ENCODE measurements at places on chromosomes 6 and 20. TPM values are rescaled to one million over a fixed set of nuclear protein-coding genes. Genes with fewer than 3 reads are reported as not detected.

GRCh38 chr6:130557481-130558112 is 191.8 kb downstream of the TMEM200A start:
- no peak for DNase-seq
- H3K4me1 ChIP-seq, result no peaks in the 10 kb centered on the region
- H3K4me3 ChIP-seq, result no peak overlapping the region
- H3K36me3 ChIP-seq, result no peaks in the 10 kb centered on the region
- H3K27me3 ChIP-seq, result no peaks in the 10 kb centered on the region
- H3K27ac ChIP-seq, result no peak overlapping the region

DNA sequence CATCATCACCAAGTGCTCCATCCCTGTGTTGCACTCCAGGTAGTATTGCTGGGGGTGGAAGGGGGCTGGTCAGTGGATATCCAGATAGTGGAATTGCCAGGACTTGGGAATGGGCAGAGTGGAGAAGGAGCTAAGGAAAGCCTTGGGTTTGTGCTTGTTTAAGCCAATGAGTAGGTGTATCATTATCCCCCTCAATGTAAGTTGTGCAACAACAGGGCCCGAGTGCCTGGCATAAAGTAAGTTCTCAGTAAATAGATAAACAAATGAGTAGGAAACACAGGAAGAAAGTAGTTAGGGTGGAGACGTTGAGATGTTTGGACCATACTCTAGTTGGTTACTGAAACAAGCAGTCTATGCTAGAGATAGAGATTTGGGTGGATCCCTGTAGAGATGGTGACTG is 9.8 kb downstream of the CCND3 start:
- DNase-seq, result no peak
- H3K36me3 ChIP-seq, result peaks cover 81% of the 10 kb centered on the region
- H3K4me1 ChIP-seq, result no peaks in the 10 kb centered on the region
- H3K27ac ChIP-seq, result no peak overlapping the region

DNA sequence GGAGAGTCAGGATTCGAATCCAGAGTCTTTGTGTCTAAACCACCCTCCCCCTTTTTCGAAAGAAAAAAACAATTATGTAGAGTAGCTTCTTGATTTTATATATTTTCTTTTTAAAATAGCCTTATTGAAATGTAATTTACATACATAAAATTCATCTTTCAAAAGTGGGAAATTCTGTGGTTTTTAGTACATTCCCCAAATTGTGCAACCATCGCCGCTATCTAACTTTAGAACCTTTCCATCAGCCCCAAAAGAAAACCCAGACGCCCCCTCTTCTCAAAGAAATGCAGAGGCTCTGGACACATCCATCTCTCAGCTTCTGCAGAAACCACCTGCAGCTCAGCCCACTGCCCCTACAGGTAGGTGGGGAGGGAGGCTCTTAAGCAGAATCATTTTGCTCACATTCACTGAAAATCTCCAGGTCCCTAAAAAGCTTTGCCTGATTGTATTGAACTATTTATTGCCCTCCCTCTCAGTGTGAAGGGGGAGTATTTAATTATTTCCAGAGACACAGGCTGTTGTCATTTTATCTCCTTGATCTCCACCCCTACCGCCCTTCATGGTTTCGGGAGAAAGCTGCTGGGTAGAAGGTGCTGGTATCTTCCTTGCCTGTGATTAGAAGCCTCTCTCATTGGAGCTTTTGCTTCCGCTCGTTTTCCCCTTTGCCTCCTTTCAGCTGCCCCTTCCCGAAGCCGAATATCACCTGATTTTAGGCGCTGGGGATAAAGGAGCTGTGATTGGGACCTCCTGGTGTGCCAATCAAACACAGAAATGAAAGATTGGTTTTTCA is 68.7 kb upstream of the KCNG1 start:
- H3K36me3 ChIP-seq, result no peaks in the 10 kb centered on the region
- no peak for DNase-seq
- H3K27ac ChIP-seq, result no peak overlapping the region
- no peaks in the 10 kb centered on the region for H3K27me3 ChIP-seq

DNA sequence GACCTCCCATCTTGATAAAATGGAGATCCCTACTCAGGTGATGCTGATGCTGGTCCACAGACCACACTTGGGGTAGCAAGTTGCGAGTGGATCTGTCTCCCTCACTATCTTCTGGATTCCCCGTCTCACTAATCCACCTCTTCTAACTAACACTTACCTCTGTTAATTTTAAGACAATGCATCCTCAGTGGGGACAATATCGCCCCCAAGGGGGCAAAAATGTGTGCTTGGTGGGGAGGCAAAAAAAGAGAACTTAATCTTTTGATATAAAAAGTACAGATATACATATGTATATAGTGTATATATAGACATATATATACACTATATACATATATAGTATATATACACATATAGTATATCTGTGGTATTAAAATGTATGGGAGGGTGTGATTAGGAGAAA is 4.3 kb downstream of the LRFN2 start:
- H3K27me3 ChIP-seq, result peaks cover 5% of the 10 kb centered on the region
- no peaks in the 10 kb centered on the region for H3K4me1 ChIP-seq
- no peak overlapping the region for H3K27ac ChIP-seq
- no peak overlapping the region for H3K4me3 ChIP-seq
- no peaks in the 10 kb centered on the region for H3K36me3 ChIP-seq

DNA sequence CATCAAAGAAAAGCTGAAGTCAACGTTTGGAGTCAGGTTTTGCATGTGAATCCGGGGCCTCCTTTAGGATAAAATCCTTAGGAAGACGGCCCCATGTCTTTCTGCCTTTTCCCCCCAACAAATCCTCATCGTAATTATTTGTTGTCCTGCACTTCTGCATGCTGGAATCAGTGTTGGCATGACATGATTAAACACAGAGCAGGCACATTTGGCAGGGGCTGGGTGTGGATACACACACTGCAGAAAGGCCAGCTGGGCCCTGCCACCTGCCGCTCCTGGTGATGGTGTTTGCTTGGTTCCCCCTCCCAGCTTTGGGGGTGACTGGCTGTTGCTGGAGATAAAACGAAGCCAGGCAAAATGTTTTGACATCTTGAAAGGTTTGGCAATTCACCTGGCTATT is 46.3 kb upstream of the FOXA2 start:
- H3K36me3 ChIP-seq, result no peaks in the 10 kb centered on the region
- DNase-seq, result no peak
- no peak overlapping the region for H3K27ac ChIP-seq
- no peaks in the 10 kb centered on the region for H3K4me1 ChIP-seq
- H3K27me3 ChIP-seq, result no peaks in the 10 kb centered on the region

Gene TASP1
- 17.2 TPM for total RNA-seq

Data from ascending aorta (tissue), 2 donors.